GM12865 (cell line): ENCODE measurements at places on chromosomes 1 and 21.

DNA sequence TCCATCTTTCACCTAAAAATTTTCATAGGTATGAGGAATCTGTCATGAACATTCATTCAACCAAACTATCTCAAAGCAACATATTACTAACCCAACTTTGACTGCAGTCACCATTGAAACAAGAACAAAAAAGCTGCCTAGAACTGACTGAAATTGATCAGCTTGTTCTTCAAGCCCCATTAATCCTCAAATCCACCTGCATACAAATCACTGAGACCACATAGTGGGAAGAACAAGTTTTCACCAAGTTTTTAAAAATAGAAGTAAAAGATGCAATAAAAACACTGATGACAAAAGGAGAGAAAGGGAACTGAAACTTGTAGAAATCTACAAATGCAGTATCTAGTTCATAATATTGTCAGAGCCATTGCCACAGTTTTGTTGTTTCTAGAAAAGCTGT lies 6.1 kb downstream of the SORT1 start:
- peak; percentile 75 for DNase-seq

- DNase-seq, result no peak
Observed at GRCh38 chr1:168945870-168946269, 160.6 kb upstream of the ATP1B1 start.

DNA sequence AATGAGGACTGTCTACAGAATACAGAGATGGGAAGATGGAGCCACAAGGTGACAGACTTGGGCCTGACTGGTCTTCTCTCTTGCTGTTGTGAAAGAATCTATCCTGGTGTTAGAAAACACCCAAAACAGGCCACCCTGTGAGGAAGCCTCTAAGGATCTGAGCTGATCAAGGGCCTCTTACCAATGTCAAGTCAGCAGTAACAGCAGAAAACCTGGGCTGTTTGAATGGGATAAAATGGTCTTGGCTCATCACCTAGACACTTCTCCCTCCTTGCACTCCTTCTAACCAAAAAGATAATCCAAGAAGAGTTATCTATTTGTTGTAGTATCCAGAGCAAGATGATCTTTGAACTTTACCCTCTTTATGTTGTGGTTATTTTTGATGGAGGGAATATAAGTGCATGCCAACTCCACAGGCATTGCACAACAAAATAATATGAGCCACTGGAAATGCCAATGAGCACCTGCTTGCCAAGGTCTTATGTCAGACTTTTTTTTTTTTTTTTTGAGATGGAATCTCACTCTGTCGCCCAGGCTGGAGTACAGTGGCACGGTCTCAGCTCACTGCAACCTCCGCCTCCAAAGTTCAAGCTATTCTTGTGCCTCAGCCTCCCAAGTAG lies 32.8 kb upstream of the ZNF281 start:
- no peak for DNase-seq

DNA sequence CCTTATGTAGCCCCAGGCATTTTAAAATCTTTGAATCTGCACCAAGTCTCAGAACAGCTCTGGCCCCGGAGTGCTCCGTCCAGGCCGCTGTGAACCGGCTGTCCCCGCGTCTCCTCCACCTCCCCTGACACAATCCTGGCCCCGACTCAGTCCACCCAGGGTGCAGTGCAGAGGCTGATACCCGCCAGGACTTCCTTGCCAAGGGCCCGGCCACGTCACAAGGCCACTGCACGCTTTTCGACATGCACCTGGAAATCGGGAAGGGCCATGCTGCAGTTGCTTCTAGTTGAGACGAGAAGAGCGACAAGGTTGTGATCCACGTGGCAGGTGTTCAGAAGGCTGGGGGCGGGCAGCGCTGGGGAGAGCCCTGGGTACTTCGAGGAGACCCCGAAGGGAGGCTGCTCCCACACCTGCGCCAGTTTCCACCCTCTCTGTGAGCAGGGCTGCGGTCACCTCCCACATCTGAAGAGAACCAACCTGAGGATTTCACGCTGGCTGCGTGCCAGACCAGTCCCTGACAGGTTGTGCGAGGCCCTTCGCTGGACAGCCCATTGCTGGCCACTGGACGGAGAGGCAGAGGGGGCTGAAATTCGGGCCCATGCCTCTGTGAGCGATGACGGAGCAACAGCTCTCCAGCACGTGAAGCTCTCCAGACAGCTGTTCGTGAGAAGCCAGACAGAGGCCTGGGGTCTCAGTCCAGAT lies 6.7 kb downstream of the VWA1 start:
- DNase-seq, result no peak

DNA sequence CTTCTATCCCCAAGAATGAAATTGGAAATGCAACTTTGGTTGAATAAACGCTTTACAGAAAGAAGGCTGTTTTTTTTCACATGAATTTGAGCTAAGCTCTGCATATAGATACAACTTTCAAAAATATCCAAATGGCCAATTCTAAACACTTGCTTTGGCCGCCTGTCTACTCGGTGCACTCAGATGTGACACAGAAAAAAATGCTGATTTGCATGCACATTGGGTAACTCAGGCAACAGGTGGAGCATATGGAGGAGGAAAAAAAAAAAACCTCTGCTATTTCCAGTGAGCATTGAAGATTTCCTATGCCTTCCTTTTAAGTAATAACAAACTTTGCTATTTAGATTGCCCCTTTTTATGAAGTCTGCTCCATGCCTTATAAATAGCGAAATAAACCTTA lies 262.5 kb downstream of the GRIK1 start:
- no peak for DNase-seq

DNA sequence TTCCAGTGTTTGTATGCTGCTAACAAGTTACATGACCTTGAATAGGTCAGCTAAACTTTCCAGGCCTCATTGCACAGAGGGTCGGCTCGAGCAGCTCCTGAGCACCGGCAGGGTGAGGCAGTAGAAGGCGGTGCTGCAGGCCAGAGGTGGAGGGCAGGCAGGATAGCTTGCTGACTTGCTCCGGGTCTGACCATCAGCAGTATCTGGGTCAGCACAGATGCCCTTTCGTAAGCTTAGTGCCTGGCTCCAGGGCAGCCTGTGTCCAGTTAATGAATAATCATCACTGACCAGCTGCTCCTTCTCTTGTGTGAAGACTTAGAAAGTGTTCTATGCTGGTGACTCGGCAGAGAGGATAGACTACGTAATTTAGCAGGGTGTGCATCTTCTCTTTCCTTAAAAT lies 6.9 kb downstream of the MAPKAPK2 start:
- no peak for DNase-seq

- DNase-seq, result no peak
Observed at GRCh38 chr21:38037416-38037815, 121.2 kb upstream of the KCNJ6 start.

- peak; percentile 79 for DNase-seq
Observed at GRCh38 chr1:204398197-204399125, 13.2 kb downstream of the PPP1R15B start.
